ENCODE measurements at places on chromosomes 7 and 10. TPM values are rescaled to one million over a fixed set of nuclear protein-coding genes. Genes with fewer than 3 reads are reported as not detected.

DNA sequence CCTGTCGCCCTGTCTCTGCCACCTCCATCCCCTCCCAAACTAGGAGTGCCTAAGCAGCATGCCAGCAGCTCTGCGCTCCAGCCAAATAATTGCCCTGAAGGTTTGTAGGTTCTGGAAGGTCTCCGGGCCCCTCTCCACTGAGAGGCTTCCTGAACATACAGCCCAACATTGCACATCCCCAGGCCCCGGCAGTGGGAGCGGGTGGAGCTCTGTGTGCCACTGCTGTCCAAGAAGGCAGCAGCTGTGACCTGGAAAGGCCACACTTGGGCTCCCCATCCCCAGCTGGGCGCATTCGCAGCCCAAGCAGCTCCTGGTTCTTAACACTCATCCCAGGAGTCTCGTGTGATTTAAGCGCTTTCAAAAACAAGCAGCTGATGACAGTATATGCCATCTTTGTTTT, 95.7 kb downstream of the COL13A1 start:
- DNase-seq: no peak

DNA sequence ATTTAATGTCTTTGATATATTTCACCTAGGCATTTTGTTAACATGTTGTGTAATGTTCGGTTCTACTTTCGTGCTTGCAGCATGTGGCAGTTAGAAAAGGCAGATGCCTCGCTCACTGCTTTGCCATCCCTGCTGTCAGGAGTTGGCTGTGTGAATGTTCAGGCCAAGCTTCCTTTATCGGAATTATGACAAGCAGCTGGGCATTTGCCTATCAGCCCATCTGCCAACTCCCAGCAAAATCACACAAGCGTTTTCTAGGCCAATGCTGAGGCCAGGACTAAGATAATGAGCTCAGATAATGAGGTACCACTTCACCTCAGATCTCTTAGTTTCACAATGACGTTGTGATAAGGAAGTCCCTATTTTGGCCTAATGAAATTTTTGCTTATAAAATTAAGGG, 212.7 kb upstream of the FAM3C start:
- DNase-seq: no peak

GRCh38 chr10:113709221-113709838, 29.6 kb downstream of the CASP7 start:
- no peak for DNase-seq

The RAMP3 gene
- 0.13 TPM for total RNA-seq

The ADO gene
- 24.9 TPM for total RNA-seq

The HOXA1 gene
- 8.8 TPM for total RNA-seq

The PTPRZ1 gene
- total RNA-seq: 0.05 TPM

The AVPI1 gene
- total RNA-seq: 8.0 TPM

The MAT1A gene
- total RNA-seq: 1.5 TPM

DNA sequence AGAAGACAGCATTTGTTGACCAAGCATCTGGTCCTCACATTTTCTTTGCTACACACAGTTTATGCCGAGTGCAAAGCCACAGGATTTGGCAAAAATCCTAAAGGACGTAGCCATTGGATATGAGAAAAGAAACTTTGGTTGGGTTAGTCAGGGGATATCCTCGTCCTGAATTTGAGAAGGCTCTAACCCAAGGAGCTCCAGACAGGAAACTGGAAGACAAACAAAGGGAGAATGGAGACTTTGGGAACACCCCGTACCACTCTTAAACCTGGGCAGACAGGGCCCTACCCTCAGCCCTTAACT, 146.6 kb upstream of the FRMD4A start:
- DNase-seq: no peak

The EMX2 gene
- not detected for total RNA-seq

The INHBA gene
- 0.28 TPM for total RNA-seq

GRCh38 chr7:29812185-29812876, 6.0 kb downstream of the WIPF3 start:
- DNase-seq: no peak

DNA sequence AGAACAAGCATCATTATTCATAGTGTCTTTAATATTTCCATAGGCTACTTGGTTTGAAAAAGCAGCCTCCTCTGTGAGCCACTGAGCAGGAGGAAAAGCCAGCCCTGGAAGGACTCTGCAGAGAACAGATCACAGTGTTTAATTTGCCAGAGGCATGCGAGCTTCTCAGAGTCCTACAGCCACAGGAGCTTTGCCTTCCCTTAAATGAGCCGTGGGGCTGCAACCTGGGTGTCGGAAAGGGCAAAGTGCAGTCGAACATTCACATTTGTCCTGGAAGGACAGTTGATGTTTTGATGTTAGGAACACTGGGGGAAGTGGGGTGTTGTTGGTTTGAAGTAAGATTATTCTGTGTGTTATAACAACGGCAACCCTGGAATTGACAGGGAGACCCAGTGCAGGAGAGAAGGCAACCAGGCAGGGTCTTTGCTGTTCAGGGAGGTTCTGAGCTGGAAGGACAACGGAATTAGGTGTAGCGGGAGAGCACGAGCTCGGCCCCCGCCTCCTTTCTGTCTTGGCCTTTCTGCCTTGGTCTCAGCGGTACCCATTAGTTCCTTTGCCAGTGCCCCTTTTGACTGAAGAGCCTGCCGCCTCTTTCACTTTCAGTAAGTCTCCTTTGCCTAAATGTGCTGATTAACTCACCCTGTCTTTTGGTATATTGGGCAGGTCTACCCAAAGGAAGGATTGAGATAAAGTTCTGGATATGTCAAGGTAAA, 192.3 kb upstream of the PITRM1 start:
- peak; percentile 48 for DNase-seq

DNA sequence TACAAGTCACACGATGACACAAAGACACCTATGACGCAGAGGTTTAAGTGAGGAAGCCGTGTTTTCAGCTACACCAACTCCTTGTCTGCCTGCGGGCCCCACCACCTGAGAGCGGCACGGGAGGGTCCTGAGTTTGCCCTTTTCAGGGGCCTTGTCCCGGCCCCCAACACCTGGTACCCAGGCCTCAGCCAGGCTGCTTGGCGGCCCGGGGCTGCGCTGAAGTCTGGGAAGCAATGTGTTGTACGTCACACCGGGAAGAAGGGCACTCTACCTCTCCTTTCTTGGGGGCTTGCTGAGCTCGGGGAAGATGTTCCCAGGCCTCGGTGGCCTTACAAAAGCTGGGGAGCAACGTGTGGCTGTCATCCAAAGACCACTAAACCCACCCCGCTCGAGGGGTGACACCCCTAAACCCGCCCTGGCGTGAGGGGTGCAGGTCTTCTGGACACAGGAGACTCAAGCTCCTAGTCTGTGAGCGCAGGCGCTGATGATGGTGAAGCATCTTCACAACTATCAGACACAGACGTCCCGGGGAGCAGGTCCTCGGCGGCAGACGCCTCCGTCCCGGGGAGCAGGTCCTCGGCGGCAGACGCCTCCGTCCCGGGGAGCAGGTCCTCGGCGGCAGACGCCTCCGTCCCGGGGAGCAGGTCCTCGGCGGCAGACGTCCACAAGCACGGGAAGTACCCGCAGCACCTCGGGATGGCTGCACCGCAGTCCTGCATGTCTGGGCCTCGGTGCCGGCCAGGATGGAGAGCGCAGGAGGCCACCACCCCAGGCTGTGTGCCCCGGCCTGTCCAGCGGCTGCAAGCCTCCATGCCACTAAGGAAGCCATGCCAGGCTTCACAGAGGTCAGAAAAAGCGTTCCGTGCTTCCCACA, 15.4 kb downstream of the CFAP46 start:
- no peak for DNase-seq

GRCh38 chr10:56880606-56881005, 519.5 kb upstream of the ZWINT start:
- DNase-seq: no peak

The EN2 gene
- total RNA-seq: 1.5 TPM

The VSTM2A gene
- total RNA-seq: not detected

DNA sequence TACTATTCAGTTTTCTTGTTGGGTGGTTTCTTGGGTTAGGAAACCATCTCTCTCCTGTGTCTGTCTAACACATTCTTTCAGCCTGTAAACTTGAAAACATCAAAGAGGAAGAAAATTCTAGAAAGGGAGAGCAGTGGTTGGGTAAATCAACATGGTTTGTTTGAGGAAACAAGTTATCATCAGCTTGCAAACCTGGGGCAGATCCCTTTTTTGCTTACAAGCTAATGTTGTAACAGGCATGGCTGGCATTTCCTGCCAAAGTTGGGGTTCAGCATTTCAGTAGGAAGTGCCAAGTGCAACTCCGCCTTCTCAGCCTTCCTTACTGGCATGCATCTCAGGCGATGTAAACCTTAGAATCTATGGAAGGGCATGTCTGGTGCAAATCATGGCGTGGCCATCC, 112.6 kb downstream of the EEPD1 start:
- DNase-seq: no peak

DNA sequence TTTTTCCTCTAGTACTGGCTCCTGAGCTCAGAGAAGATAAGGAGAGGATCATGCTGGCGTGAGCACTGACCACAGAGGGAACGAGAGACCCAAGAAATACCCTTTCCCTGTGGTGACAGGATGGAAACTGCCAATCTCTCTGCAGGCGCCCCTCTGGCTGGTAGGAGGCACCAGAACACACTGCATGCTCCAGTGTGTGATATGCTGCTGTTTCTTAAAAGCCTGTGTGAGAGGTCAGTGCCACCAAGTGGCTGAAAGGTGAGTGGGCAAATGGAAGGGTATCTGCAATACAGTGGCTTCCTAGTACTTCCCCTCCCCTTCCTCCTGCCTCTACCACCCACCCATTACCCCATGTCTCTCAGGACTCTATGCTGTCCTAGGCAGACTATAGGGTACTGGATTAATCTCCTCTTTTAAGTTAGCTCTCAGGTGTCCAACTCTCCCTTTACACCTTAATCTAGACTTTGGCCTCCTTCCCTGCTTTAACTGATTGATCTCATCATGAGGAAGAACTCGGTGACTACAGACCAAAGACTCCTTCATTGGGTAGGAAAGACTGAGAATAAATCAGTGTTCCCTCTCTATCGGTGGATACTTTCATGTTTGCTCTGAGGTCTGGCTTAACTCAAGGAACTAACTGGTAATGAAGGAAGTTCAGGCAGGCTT, 283.6 kb downstream of the ADRA2A start:
- DNase-seq: peak; percentile 17

DNA sequence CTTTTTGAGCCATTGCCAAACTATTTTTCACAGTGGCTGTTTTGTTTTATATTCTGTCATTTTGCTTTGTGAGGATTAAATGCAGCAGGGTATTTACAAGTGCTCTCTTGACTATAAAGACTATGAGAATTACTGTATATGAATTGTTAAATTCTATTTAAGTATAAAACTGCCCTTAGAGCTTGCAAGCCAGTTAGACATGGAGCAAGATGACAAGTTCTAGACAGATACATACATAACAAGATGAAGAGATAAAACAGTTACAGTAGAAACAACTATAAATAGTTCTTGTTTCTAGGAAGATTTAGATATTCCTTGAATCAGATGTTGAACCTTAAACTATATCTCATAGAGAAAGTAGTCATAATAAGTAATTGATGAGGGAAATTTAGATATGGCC, 60.6 kb downstream of the DNAH11 start:
- no peak for DNase-seq

The GPR26 gene
- total RNA-seq: not detected

GRCh38 chr10:486666-487322, 202.7 kb downstream of the DIP2C start:
- no peak for DNase-seq

DNA sequence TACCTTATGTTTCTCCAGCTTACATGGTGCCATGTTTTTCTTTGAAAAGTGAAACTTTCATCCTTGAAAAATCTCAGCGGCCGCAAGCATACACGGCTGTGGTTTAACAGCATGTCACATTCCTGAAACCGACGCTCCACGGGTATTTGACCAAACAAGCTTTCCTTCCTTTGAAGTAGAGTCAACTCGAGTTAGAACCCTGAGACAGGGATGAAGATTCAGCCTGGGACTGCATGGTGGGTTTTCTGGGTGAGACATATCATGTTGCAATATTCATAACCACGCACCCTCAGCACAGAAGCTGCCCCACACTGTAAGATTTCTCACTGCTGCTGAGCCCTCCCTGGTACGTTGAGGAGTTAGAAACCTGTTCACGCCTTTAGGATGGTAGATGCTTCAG, 8.1 kb downstream of the CYP26A1 start:
- no peak for DNase-seq

DNA sequence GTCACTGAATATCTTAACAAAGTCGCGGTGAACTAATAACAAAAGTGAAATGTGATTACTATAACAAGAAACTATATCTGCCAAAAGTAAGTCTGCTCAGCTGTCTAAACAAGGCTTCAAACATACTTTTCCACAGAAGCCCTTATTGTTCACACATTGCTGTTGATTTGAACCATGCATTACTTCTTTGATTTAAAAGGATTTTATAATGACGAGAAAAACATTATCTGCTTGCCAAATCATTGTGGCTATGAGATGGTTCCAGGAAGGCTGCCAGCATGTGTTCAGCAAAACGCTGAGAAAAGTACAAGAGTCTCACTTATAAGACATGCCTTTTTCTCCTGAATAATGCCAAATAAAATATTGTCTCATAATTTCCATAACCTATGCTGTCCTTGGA, 24.4 kb downstream of the RNF133 start:
- no peak for DNase-seq

The ZNF503 gene
- total RNA-seq: 10.4 TPM

- DNase-seq: no peak
Observed at GRCh38 chr7:116030651-116031276, at the start of gene TFEC. Gene TFEC, minus strand, starts transcription at chr7:116030763. Its CDS starts 46,322 bp downstream, at chr7:115984441.

The TMEM213 gene
- total RNA-seq: not detected

DNA sequence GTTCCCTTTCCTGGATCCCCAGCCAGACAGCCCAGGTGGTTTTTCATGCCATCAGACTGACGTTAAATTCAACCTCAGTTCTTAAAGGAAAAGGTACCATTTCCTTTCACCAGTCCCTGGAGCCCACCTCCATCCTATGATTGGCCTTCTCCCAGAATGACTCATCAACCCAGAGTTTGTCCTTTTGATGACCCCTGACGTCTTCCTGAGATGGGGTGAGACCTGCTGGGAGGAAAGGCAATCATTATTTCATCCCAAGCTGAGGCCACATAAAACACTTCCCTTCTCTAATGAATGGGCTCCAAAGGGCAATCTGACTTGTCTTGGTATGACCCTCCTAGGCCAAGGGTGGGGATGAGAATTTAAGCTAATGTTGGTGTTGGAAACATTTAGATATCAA, 750.7 kb downstream of the SUGCT start:
- DNase-seq: no peak

- DNase-seq: no peak
Observed at GRCh38 chr10:131972474-131973071, 9.2 kb downstream of the BNIP3 start.

The WNT2 gene
- not detected for total RNA-seq

Measured in Panc1 (cell line).